ENCODE measurements at places on chromosomes 3 and 15.

DNA sequence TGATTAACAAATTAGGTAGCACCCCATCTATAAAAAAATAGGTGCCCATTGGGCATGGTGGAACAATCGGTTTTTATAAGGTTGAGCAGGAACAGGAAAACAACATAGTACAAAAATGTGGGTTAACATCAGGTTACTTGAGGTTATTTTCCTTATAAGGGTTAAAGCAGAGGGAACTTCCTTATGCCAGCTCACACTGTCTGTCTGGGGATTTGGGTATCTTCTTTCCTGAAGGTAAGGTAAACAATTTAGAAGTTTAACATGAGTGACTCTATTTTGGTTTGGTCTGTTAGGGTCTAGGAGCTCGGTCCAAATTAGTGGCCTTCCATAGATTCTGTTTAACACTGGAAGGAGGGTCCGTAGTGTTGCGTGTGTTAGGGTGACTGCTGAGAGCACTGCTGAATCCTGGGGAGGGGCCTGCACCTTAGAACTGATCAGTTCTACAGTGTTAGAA lies 14.7 kb downstream of the CHD2 start:
- DNase-seq: no peak

- no peak for DNase-seq
These were observed 130.1 kb downstream of the LRRK1 start for GRCh38 chr15:101049282-101049681.

DNA sequence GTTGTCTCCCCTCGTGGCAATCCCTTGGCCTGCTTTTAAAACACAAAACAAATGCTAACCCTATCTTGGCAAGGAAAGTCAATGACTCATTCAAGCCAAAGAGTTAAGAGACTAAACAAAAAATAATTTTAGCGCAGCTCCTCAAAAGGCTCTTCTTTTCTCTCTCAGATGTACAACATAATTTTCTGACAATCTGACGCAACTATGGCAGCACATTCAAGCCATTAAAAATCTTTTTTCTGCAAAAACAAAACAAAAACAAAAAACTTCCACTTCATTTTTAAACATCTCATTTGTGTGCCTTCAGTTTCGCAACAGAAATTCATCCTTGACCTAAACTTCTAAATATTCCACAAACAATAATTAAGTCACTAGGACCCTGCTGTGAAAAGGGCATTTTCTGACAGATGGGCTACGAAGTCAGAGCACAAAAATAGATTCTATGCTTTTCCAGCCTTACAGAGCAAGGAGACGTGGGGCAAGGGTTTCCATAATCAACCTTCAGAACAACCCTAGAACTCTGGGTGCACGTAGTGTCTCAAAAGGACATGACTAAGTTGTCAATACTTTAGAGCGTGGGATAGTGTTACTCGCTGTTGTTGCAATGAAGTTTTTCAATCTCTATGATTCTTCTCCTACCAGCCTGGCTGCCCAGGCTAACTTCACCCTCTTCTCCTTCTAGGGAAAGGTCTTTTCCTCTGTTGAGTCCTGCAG lies 84.3 kb downstream of the MB21D2 start:
- DNase-seq: peak; percentile 36

GRCh38 chr3:194715022-194715800 lies 29.5 kb downstream of the FAM43A start:
- no peak for DNase-seq

GRCh38 chr3:65963787-65964677 lies 74.7 kb downstream of the MAGI1 start:
- peak; percentile 75 for DNase-seq

- no peak for DNase-seq
These were observed 143.1 kb downstream of the MYLK start for GRCh38 chr3:123741041-123741511.

- DNase-seq: no peak
These were observed 60.3 kb upstream of the TP63 start for GRCh38 chr3:189570916-189571315.

- DNase-seq: no peak
These were observed 1.7 kb downstream of the P2RY14 start for GRCh38 chr3:151276687-151277042.

GRCh38 chr3:122094125-122094524 lies 39.0 kb downstream of the CD86 start:
- no peak for DNase-seq

DNA sequence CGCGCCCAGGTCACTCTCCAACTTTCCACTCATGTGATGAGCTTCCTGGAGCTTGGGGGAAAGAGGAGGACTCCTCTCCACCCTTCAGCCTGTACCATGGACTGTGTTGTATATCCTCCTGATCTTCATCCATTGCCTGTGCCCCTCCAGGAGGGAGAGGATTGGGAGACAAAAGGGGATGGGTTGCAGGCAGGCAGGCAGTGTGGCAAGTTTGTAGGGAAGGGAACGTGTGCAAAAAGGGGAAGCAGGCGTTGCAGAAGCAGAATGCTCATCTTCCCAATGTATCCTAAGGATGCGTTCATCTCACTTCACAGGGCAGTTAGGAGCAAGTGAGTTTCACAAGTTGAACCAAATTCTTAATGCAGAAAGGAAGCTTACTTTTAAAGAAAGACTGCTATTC lies 28.1 kb upstream of the GHSR start:
- no peak for DNase-seq

GRCh38 chr3:194503081-194503531 lies 16.3 kb upstream of the ATP13A3 start:
- DNase-seq: no peak

DNA sequence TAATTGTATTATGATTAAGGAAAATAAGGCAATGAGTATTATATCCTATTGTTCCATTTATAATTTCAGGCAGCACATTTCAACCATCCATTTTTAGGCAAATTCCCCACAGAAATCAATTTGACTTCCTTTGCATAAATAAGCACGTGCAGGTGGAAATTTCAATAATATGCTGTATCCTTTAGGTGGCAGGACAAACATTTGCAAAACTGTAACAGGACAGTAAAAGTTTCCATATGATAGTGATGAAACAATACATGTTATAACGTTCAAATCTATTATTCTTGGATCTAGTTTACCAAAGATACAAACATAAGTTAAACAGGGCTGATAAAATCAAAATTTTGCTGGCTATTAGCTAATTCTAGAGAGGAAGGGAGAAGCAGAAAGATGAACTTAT lies 8.5 kb downstream of the UACA start:
- DNase-seq: no peak

DNA sequence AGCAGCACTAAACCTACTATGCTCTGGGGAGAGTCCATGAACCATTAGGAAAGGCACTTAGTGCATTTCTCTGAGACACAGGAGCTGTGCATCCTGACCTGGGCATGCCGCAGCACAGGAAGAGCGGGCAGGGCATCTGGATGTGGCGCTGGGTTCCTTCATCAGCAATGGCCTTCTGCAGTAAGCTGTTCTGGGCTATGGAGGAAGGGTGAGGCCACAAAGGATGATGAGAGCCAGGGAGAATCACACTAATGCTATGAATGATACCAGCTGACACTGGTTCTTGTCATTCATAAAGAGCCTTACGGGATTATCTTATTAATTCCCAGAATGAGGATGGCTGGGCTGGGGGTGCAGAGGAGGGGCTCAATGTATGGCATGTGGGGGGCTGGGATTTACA lies 12.7 kb upstream of the SCN10A start:
- DNase-seq: no peak

DNA sequence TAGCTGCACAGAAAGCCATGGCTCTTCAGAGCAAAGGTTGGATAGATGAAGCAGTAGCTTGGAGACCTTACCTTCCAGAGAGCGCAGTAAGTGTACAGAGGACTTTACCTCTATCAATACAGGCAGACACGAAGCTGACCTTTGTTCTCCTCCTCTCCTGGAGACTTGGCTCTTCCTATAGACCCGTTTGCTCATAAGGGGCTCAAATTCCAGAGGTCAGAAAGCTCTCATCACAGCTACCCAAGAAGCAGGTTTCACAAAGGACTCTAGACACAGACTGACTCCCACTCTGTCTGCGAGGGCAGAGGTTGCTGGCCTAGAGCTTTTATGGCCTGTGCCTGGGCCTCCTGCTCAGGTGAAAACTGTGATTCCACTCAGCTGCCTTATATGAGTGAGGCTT lies 35.4 kb upstream of the TOPAZ1 start:
- no peak for DNase-seq

DNA sequence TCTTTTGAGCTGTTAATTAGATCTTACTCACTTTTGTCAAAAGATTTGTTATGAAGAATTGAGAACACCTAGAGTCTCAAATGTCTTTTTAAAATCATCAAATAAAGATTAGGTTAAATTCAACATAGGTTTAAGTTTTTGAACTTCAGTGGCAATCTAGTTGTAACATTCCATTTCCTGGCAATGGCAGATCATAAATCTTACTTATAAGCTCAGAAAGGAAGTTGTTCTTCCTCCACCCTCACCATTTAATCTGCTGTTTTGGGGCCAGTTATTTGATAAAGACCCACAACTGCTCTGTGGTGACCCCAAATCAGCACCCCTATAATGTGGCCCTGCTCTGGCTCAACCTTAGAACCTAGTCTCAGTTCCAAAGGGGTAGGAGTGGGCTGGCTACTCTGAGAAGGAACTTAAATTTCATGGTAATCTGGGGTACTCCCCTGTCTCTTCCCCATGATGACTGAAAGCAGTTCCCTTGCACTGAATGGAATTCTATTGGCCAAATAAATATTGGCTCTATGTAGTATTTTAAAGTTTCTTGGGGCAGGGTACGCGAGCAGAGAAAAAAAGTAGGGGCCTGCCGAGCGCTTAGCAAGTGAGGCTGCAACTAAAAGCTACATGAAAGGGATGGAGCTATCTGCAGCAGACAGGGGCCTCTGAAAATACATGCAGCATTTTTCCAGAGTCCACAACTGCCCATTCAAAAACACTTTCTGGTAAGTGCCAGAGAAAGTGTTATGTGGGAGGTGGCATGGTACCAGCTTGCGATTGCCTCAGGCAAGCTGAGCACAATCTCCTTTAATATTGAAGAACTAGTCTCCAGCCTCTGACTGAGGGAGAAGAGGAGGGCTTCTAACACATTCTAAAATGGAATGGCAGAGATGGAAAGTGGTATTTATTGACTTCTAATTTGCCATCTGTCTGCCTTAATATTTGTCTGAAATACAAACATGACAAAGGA lies 103.6 kb upstream of the RASGRP1 start:
- no peak for DNase-seq

GRCh38 chr3:59865351-59865750 lies 815.5 kb upstream of the CFAP20DC start:
- DNase-seq: no peak

DNA sequence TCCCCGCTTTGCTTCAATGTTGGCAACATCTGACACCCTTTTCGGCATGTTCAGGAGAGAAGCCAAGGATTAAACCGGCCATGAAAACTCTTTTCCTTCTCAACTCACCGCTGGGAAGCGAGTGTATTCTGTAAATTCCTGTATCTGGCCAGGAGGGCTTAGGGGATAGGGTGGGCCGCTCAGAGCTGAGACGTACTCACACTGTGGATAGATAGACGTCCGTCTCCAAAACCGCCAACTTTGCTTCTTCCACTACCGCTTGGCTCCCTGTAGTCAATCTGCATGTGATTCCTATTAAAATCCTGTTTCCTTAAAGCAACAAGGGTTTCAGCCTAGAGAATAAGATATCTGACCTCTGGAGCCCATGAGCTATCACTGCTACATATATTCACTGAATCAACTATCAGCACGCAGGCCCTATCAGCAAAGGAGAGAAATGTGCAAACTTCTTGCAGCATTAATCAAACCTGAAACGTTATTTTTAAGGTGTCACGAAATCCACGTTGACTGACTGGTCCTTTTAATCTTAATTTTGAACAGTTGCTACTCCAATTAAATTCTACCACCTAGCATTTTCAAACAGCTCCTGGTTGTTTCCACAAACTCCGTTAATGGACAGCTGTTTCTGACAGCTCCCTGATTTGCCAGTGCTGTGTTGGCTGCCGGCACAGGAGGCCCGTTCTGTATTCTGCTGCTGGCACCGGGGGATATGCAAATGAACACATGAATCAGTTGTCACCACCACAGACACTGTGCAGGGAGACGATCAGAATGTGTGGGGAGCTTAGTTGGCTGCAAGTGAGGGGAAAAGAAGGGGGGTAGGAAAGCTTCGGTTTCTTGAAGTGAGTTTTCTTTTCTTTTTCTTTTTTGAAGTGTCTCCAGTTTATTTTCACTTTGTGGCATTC lies 438.9 kb upstream of the ARRDC4 start:
- DNase-seq: peak; percentile 15

DNA sequence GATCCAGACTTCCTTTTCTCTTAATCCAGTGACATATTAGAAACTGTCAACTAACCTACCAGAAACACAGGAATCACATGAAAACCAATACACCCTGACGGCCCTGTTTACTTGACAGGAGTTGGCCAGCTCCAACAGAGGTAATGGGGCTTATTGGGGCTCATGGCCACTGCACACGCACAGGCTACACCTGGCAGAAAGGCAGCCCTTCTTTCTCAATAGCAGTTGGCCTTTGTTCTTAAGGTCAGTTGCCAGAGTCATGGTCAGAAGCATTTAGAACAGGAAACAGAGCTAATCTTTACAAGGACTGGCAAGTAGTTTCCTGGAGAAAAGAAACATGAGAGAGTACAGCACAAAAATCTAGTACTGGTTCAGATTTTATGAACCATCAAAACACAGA lies 181.8 kb downstream of the MAGI1 start:
- no peak for DNase-seq

All from urothelium cell line (cell line).